Osteocyte (in vitro differentiated cells): ENCODE measurements at places on chromosomes 16 and 17. TPM values are rescaled to one million over a fixed set of nuclear protein-coding genes. Genes with fewer than 3 reads are reported as not detected.
A peak's percentile ranks its signal among the peaks of the same experiment; 100 is the strongest.

NOL11 gene
- 30.1 and 32.2 TPM in 2 replicates for total RNA-seq

SLC35G6 gene
- not detected in 2 replicates for total RNA-seq

KLHL10 gene
- not detected in 2 replicates for total RNA-seq

DNA sequence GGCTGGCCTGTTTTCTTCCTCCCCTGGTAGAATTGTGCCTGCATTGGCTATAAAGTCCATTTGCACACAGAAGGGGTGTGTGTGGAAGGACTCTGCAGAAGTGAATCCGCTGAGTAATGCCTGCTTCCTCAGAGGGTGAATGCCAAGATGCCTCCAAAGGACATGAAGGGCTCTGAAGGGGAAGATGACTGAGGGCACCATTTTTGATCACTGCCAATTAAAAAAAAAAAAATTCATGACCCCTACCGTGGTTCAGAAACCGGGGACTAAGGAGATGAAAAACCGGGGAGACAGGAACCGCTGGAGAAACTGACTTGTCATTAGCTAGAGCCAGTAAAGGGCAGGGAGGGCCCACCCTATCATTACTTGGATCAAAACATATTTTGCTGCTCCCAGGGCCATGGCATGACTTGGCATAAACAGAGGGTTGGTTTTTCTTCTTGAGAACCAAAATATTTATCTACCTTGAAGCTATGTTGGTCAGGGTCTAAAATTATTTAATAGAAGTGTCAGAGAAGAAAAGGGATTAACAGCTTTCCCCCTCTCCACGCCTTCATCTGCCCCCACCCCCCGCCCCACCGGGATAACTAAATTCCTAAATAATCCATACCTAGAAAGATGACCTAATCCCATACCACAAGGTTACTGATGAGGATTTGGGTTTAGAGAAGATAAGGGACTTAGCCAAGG, 3.6 kb upstream of the USP7 start:
- no peak for DNase-seq
- H3K27me3 ChIP-seq = no peaks in the 10 kb centered on the region
- no peaks in the 10 kb centered on the region for H3K36me3 ChIP-seq
- no peak overlapping the region for H3K4me3 ChIP-seq

ABI3 gene
- total RNA-seq = 0.19 TPM in 1 of 2 replicates, not detected in the other

DNA sequence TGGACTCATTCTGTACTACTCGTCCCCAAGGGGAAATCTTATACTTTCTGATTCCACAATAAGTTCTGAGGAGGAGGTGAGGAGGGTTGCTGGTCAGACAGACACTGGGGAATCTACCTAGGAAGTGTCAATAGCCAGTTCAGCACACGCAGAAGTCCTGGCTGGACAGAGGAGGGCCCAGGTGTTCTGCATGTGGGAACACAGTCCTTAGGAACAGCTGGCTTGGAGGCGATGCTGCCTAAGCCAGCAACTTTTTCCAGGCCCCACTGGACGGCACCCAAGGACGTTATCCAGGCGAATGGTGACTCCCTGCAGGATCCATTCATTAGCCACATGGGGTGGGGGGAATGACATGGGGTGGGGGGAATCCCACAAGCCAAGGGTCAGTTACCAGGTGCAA, 29.9 kb upstream of the WFIKKN2 start:
- H3K36me3 ChIP-seq = no peaks in the 10 kb centered on the region
- H3K4me3 ChIP-seq = no peak overlapping the region
- H3K4me1 ChIP-seq = peaks cover 4% of the 10 kb centered on the region
- no peak overlapping the region for H3K27ac ChIP-seq
- H3K27me3 ChIP-seq = peaks cover 5% of the 10 kb centered on the region

GRCh38 chr17:79652999-79653643, 42.3 kb upstream of the RBFOX3 start:
- no peaks in the 10 kb centered on the region for H3K4me1 ChIP-seq
- H3K27ac ChIP-seq = no peak overlapping the region
- DNase-seq = no peak
- no peaks in the 10 kb centered on the region for H3K36me3 ChIP-seq

MYH13 gene
- not detected in 2 replicates for total RNA-seq

ZNF276 gene
- 21.3 and 23.0 TPM in 2 replicates for total RNA-seq

GRCh38 chr17:9553596-9553995, 22.0 kb downstream of the STX8 start:
- H3K27me3 ChIP-seq = no peaks in the 10 kb centered on the region
- no peak overlapping the region for H3K4me3 ChIP-seq
- no peaks in the 10 kb centered on the region for H3K4me1 ChIP-seq
- peaks cover 7% of the 10 kb centered on the region for H3K36me3 ChIP-seq
- no peak for DNase-seq

DNA sequence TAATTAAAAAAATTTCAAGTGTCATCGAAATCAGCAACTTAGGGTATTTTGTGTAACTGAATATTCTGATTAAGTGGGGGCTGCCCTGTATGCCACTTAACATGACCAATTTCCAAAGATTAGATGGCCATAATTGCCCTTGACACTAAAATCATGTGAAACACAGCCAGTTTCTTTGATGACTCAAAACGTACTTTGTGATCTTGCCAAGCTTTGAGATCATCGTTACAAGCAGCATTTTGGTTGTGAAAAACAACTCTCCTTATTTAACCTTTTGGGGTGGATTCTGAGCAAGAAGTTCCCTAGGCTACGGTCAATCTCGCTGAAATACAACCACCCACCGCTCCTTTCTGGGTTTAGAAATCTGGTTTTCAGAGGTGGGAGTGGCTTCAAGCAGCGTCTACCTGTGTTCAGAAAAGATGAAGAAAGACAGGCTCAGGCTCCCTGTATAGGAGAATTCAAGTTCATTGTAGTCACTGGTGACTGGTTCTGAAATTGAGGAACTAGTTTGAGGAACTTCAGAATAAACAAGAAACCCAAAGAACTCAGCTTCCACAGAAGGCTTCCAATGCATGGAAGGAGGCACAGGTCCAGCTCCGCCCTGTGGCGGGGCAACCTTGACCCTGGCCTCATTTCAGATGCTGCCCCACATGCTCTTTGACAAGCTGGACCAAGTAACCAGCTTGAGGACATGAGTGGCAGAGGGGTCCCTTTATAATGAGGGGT, 9.4 kb downstream of the MAP3K14 start:
- H3K4me1 ChIP-seq = peaks cover 63% of the 10 kb centered on the region
- H3K27me3 ChIP-seq = no peaks in the 10 kb centered on the region
- H3K36me3 ChIP-seq = peaks cover 13% of the 10 kb centered on the region
- DNase-seq = no peak
- H3K4me3 ChIP-seq = no peak overlapping the region

GRCh38 chr17:4908711-4909496, 6.0 kb upstream of the CHRNE start:
- H3K4me3 ChIP-seq = no peak overlapping the region
- H3K36me3 ChIP-seq = no peaks in the 10 kb centered on the region
- peaks cover 2% of the 10 kb centered on the region for H3K27me3 ChIP-seq
- DNase-seq = peak; percentile 95
- H3K4me1 ChIP-seq = peaks cover 2% of the 10 kb centered on the region
- H3K27ac ChIP-seq = no peak overlapping the region

SEZ6 gene
- total RNA-seq = not detected in 2 replicates

LRRC37A gene
- total RNA-seq = 3.5 and 4.1 TPM in 2 replicates

- H3K27ac ChIP-seq = no peak overlapping the region
- H3K4me1 ChIP-seq = peaks cover 6% of the 10 kb centered on the region
- no peak overlapping the region for H3K4me3 ChIP-seq
- H3K27me3 ChIP-seq = no peaks in the 10 kb centered on the region
Observed at GRCh38 chr17:3771140-3771539, 29.8 kb downstream of the ITGAE start.

DNA sequence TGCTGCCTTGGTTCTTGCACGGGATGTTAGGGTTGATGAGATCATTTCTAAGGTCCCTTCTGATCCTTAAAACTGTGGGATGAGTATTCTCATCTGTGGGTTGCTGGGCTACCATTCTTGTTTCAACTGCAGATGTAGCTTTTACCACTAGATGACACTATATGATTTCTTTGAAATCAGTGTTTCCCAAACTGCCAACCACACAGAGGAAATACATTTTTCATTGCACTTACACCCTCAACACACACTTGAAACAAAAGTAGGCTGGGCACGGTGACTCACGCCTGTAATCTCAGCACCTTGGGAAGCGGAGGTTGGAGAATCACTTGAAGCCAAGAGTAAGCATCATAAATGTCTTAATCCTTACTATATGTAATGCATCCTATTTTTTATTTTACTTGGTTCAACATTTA, 15.3 kb downstream of the LCMT1 start:
- no peak overlapping the region for H3K4me3 ChIP-seq
- no peak overlapping the region for H3K27ac ChIP-seq
- H3K36me3 ChIP-seq = peaks cover 19% of the 10 kb centered on the region
- no peak for DNase-seq
- peaks cover 6% of the 10 kb centered on the region for H3K4me1 ChIP-seq

DNA sequence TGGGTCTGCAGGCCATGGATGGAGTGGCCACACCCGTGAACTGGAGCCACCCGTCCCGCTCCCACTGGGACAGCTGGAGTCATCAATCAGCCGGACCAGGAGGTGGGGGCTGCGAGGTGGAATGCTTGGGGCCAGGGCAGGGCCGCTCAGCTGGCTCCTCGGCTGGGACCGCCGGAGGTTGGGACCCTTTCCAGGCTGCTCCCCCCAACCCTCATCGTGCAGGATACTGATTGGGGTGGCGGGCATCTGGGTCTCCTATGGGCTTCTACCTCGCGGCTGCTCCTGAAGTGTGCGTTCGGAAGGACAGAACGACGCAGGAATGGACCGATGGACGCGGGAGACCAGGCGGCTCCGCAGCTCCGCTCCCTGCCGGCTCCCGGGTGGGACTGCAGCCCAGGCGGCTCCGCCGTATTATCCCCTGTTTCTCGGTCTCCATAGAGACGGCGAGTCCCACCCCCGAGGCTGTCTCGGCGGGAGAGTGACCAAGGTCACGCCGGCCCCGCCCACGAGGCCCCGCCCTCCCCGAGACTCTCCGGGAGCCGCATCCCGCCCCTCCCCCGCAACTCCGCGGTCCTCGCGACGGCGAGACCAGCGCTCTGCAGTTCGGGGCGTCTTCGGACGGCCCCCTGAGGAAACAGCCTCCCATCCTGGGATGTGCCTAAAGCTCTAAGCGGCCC, at the start of gene TPPP3:
Gene TPPP3 (minus strand): TSS at position 388 of the 677 bp plus-strand sequence. CDS start 2,387 bp downstream, outside the sequence.
- H3K27me3 ChIP-seq = peaks cover 2% of the 10 kb centered on the region
- H3K27ac ChIP-seq = peak within 1 kb of the TSS; percentile 62
- peak within 1 kb of the TSS; percentile 50 for H3K4me3 ChIP-seq
- H3K36me3 ChIP-seq = no peaks in the 10 kb centered on the region
- H3K4me1 ChIP-seq = peaks cover 30% of the 10 kb centered on the region

DNA sequence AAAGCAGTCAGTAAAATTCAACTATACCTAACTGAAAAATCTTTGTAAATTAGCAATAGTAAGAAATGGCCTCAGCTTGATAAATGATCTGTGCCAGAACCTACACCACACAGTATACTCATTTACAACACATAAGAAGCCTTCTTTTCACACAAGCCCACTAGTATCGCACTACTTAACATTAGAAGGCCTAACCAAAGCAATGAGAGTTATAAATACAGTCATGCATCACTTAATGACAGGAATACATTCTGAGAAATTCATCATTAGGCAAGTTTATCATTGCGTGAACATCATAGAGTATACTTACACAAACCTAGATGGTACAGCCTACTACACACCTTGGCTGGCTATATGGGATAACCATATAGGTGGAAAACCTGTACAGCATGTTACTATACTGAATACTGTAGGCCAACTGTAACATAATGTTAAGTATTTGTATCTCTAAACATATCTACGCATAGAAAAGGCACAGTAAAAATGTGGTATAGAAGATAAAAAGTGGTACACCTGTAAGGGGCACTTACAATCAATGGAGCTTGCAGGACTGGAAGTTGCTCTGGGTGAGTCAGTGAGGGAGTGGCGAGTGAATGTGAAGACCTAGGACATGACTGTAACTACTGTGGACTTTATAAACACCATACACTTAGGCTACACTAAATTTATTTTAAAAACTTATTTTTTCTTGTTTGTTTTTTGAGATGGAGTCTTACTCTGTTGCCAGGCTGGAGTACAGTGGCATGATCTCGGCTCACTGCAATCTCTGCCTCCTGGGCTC, 126.5 kb upstream of the CORO6 start:
- DNase-seq = no peak
- H3K27ac ChIP-seq = no peak overlapping the region
- H3K4me3 ChIP-seq = no peak overlapping the region
- H3K4me1 ChIP-seq = peaks cover 19% of the 10 kb centered on the region
- H3K36me3 ChIP-seq = peaks cover 3% of the 10 kb centered on the region

C16orf54 gene
- not detected in 2 replicates for total RNA-seq

DNA sequence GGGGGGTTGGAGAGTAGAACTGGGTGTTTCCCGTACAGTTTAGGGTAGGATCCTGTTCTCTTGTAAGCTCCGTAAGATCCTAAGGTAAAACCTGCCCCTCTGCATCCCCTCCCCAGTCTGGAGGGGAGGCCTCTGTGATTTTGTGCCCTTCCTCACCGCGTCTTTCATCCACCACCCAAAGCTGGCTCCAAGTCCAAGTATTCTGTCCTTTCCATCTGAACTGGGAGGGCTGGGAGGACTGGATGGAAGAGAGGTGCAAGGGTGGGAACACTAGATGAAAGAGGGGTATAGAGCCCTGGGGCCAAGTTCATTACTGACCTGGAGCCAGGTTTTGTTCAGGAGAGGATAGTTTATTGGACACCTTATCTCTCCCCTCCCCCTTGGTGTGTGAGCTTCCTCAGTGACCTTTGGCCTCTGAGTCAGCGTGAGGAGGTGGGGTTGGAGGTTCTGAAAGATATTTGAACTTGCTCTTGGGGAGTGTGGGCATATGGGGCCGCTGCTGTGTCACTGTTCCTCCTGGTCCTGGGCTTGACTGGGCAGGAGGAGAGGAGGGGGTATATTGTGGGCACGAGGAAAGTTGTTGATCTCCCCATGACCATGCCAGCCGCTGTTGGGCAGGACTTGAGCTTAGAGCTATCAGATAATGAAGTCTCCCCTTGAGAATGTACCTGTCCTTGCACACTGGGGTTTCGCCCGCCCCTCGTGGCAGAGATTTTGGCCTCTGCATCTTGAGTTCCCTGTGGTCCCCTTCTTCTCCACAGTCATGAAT, 1.6 kb downstream of the LASP1 start:
- H3K4me3 ChIP-seq = peak overlapping the region; percentile 94
- DNase-seq = no peak
- H3K27me3 ChIP-seq = no peaks in the 10 kb centered on the region
- H3K36me3 ChIP-seq = peaks cover 4% of the 10 kb centered on the region
- H3K4me1 ChIP-seq = peaks cover 68% of the 10 kb centered on the region
- peak overlapping the region; percentile 84 for H3K27ac ChIP-seq

- peaks cover 41% of the 10 kb centered on the region for H3K36me3 ChIP-seq
- H3K27me3 ChIP-seq = no peaks in the 10 kb centered on the region
- no peak for DNase-seq
- peaks cover 22% of the 10 kb centered on the region for H3K4me1 ChIP-seq
Observed at GRCh38 chr17:49815761-49816281, 27.3 kb downstream of the KAT7 start.

DNA sequence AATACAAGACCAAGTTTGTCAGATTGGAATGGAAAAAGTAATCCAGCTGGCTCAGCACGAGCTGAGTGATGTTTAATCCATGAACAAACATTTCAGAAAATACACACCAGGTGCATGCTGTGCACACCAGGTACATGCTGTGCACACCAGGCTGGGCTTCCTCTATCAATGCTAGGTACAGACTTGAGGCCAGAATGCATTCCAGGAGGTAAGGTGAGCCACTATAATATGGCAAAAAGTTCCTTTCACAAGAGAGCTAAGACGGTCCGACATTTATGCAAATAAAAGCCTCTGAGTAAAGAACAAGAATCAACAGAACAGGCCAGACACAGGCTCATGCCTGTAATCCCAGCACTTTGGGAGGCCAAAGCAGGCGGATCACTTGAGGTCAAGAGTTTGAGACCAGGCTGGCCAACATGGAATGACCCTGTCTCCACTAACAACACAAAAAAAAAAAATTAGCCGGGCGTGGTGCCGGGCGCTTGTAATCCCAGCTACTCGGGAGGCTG, 128.2 kb downstream of the ZNF778 start:
- H3K27me3 ChIP-seq = no peaks in the 10 kb centered on the region
- no peak for DNase-seq
- H3K4me1 ChIP-seq = peaks cover 47% of the 10 kb centered on the region
- H3K36me3 ChIP-seq = peaks cover 3% of the 10 kb centered on the region
- peak overlapping the region; percentile 60 for H3K27ac ChIP-seq
